ENCODE measurements at places on chromosomes 4 and X.

- no peak for DNase-seq
Observed at GRCh38 chrX:55750256-55750655, 32.7 kb downstream of the RRAGB start.

- DNase-seq: no peak
Observed at GRCh38 chrX:110964786-110965185, 131.2 kb upstream of the PAK3 start.

GRCh38 chr4:189204616-189205015, 736.1 kb upstream of the FRG1 start:
- DNase-seq: no peak

DNA sequence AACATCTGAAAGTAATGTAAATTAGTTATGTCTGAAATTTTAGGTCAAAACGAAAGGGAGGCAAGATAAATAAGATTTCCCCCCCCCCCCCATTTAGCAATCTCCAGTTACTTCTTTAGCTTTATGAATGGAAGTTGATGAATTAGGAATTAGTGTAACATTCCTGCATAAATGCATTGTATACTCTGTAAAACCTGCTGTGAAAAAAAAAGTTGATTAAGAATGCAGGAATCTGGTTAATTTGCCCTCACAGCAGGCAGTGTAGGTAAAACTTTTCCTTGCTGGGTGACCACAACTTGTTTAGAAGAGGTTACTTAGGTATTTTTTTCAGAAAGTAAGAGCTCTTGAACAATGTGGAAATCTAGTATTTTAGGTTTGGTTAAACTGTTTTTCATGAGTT, 15.3 kb downstream of the LARP7 start:
- no peak for DNase-seq

GRCh38 chr4:86582410-86582809, 11.7 kb upstream of the PTPN13 start:
- DNase-seq: no peak

DNA sequence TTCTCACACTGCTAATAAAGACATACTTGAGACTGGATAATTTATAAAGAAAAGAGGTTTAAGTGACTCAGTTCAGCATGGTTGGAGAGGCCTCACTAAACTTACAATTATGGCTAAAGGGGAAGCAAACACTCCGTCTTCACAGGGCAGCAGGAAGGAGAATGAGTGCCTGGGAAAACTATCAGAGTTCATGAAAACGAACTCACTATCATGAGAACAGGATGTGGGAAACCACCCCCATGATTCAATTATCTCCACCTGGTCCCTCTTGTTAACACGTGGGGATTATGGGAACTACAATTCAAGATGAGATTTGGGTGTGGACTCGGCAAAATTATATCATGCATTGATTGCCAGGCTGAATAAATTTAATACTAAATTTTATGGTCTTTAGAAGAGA, 592.7 kb downstream of the GRXCR1 start:
- no peak for DNase-seq

DNA sequence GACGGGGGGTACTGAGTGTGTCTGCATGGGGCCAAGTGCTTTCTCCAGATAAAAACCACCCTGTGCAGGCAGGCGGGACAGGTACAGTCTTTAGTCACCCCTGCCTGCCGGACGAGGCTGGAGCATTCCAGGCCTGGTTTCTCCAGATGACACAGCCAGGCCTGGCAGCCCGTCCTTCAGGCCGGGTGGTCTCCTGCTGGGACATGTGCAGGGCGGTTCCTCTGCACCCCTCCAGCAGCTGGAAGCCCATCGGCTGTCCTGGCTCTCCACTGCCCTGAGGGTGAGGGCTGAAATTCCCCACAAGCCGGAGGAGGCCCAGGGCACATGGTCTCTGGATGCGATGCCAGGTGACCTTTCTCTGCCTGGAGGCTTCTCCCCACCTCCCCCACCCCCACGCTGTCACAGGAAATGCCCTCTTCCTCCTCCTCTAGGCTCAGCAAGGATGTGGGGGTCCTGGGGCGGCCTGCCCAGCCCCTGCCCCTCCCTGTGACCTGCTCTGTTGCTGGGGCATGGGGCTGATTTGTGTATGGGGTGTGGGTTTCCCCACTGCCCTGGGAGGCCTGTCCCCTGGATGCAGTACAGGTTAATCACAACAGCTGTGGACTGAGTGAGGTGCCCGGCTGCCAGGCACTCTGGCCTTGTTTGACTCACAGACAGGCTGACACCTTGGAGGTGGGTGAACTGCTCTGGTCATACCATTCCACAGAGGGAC, 110.7 kb upstream of the LRPAP1 start:
- DNase-seq: no peak

- DNase-seq: no peak
Observed at GRCh38 chr4:165692082-165692481, 181.0 kb upstream of the TLL1 start.

DNA sequence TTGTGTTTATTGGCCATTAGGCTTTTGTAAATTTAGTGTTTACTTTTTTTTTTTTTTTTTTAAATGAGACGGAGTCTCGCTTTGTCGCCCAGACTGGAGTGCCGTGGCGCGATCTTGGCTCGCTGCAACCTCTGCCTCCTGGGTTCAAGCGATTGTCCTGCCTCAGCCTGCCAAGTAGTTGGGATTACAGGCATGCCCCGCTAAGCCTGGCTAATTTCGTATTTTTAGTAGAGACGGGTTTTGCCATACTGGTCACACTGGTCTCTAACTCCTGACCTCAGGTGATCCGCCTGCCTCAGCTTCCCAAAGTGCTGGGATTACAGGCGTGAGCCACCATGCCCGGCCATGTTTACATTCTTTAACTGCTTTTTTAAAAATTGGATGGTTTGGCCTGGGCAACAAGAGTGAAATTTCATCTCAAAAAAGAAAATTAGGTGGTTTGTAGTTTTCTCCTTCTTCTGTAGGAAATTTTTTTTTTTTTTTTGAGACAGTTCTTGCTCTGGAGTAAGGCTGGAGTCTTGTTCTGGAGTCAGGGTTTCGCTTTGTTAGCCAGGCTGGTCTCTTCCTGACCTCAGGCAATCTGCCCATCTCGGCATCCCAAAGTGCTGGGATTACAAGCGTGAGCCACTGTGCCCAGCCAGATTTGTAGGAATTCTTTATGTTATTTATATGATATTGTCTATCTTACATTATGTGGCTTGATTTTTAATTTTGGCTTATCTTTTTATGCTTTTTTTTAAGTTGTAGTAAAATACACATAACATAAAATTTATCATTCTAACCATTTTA, 15.1 kb downstream of the UBE2K start:
- no peak for DNase-seq

DNA sequence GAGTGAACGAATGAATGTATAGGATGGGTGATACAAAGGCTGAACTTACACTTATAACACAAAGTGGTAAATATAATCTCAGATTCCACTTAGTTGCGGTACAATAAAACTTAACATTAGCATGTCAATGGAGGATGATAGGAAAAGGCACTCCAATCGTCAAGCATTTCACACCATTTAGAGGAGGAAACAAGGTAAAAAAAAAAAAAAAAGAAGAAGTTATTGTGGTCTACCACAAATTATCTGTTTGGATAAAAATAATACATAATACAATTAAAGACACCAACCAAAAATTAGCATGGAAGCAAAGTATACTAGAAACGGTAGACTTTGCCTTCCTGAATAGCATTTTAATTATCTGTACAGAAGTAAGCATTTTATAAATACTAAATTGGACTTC, 205.5 kb downstream of the PPP3CA start:
- DNase-seq: no peak

DNA sequence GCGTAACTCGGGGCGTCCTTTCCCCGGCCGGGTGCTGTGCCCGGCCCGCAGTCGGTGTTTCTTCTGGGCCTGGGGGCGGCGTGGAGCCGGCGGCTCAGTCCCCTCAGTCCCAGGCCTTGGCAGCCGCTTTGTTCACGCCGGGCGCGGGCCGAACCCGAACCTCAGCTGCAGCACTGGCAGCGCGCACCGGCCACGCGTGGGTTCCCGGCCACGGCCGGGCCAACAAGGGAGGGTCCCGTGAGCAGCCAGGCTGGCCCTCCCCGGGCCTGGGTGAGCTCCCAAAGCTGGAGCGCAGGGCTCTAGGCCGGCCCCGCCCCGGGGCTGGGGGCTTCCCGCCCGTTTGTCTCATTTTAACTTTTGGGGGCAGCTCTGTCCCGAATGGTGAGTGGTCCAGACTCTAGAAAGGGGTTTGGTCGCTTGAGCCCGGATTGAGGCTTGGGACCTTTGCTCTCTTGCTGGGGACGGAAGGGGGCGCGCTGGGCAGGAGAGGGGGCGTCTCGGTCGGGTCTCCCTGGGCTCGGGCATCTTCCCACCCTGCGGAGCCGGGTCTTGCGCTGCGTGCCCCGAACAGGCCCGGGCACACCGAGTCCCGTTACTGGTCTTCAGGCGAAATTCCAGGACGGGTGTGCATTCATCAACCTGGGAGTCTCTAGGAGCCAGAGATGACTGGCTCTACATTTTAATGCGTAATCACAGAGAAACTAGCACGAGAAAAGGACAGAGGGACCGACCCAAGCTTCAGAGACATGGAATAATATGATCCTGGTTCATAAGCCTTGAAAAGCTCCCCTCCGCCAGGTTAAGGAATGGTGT, 177.1 kb downstream of the CBR4 start:
- DNase-seq: peak; percentile 39

- no peak for DNase-seq
Observed at GRCh38 chr4:102358128-102358527, 12.8 kb upstream of the SLC39A8 start.

GRCh38 chrX:13082206-13083065, 38.0 kb upstream of the FAM9C start:
- no peak for DNase-seq

Measured in cerebellum (tissue), 4 donors.